Uterus (tissue), 4 donors: ENCODE measurements at places on chromosomes 12 and 14. TPM values are rescaled to one million over a fixed set of nuclear protein-coding genes. Genes with fewer than 3 reads are reported as not detected.

MYBPC1 gene
- 0.14 TPM for total RNA-seq

KDM5A gene
- total RNA-seq, result 76.1 TPM

DNA sequence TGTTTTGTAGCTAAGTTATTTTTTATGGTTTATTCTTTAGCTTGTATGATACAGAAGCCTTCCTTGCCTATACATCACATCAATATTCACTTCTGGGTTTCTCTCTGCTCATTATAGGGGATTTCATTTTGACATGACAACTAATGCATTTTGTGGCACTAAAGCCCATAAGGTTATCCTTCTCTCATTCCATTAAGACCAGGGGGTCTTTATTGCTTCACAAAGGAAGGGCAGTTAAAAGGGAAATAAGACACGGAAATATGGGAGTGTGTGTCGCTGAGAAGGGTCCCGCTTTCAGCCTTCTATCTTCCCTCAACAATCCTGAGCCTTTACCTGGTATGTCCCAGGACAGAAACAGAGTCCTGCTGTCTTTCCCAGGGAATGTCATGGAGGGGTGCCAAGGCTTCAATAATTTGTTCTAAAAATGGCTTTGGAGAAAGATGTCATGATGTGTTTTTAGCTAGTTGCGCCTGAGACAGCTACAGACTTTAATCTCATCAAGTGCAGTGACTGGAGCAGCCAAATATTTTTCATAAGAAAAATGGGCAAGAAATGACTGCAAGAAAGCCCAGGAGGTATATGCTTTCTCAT, 1145.4 kb upstream of the TMEM132C start:
- no peaks in the 10 kb centered on the region for H3K36me3 ChIP-seq
- no peak for DNase-seq
- H3K27me3 ChIP-seq, result no peaks in the 10 kb centered on the region
- no peaks in the 10 kb centered on the region for H3K4me1 ChIP-seq
- H3K27ac ChIP-seq, result no peak overlapping the region
- no peak overlapping the region for H3K4me3 ChIP-seq

DNA sequence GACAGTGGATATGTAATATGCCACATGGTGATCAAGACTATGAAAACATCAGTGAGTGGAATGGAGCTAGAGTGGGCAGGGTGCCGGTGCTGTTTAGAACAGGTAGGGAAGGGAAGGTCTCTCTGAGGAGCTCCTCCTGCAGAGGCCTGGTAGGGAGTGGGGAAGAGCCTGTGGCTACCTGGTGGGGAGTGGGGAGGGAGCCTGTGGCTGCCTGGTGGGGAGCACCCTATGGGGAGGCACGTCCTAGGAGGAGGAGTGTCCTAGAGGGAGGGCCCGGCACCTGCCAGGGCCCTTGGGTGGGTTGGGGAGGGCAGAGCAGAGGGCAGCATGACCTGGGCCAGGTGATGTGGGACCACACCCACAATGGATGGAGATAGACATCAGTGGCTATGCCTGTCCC, 122.6 kb downstream of the ADGRD1 start:
- no peak overlapping the region for H3K27ac ChIP-seq
- no peak for DNase-seq

GRCh38 chr14:96299441-96299840, 43.4 kb downstream of the BDKRB1 start:
- no peaks in the 10 kb centered on the region for H3K36me3 ChIP-seq
- no peak overlapping the region for H3K4me3 ChIP-seq
- DNase-seq, result no peak
- no peaks in the 10 kb centered on the region for H3K4me1 ChIP-seq

DNA sequence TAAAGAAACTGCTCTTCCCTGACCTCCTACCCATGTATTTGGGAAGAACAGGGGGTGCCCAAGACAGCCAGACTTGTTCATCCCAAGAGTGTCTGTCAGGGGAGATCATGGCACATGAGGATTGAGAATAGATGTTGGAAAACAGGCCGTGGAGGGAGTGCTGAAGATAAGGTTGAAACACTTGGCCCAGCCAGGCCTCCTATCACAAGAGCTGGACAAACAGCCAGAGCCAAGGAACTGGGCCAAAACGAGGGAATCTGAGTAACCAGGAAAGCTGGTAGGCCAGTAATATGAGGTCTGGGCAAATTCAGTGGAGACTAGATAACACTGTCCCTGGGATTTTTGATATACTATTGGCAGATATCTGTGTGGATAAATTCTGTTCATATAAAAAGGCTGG, 161.7 kb downstream of the TMX1 start:
- peak overlapping the region; percentile 63 for H3K27ac ChIP-seq
- peaks cover 5% of the 10 kb centered on the region for H3K4me1 ChIP-seq
- H3K4me3 ChIP-seq, result no peak overlapping the region
